ENCODE measurements at places on chromosomes 3 and 15.

GRCh38 chr15:26070095-26070532 lies 207.0 kb upstream of the ATP10A start:
- peak; percentile 5 for DNase-seq

GRCh38 chr3:156587760-156588069 lies 32.8 kb upstream of the SSR3 start:
- DNase-seq = no peak

DNA sequence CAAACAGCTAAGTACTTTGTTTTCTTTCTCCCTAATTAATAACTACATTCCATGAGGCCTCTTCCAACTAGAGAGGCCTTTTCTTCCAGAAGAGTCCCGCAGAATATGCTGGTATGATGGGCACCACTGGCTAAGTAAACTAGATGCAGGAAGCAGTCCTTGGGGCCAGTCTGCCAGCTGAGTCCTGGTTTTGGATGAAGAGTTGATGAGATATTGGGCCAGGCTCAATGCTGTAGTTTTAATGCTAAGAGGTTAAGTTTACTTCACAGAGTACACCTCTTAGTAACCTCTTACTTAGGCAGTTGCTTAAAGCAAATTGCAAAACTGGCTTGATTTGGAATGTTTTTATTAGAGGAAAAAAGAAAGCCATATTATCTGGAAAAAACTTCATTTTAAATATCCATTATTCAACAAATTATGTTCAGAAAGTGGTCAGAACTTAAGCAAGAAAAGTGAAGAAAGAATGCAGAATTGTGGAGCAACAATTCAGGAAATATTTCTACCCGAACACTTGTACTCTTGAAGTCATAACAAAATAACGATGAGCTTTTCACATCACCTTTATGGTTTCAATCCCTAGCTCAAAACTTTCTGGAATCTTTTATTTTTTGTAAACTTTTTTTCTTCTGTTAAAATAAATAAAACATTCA lies 178.4 kb upstream of the CDIN1 start:
- DNase-seq = no peak

- DNase-seq = no peak
Measured at GRCh38 chr3:147368561-147369221, 37.7 kb downstream of the ZIC4 start.

DNA sequence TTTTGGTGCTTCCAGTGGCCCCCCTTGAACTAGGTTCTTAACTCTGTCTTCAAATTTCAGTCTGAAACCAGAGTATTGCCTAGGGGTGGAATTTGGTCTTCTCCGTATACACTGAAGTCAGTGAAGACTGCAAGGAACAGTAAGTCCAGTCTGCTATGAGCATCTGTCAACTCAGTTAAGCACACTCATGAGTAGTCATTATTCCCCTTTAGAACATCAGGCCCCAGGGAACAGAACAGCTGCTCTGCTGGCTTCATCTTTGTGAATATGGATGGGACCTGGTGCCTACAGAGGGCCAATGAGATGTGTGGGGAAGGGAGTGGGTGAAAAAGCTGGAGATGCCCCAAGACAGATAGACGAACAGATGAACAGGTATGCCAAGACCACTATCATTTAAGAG lies 85.2 kb upstream of the PRR23C start:
- no peak for DNase-seq

- no peak for DNase-seq
Measured at GRCh38 chr15:63539998-63540397, 35.6 kb downstream of the USP3 start.

- peak; percentile 69 for DNase-seq
Measured at GRCh38 chr3:100865442-100865841, 127.8 kb downstream of the ABI3BP start.

DNA sequence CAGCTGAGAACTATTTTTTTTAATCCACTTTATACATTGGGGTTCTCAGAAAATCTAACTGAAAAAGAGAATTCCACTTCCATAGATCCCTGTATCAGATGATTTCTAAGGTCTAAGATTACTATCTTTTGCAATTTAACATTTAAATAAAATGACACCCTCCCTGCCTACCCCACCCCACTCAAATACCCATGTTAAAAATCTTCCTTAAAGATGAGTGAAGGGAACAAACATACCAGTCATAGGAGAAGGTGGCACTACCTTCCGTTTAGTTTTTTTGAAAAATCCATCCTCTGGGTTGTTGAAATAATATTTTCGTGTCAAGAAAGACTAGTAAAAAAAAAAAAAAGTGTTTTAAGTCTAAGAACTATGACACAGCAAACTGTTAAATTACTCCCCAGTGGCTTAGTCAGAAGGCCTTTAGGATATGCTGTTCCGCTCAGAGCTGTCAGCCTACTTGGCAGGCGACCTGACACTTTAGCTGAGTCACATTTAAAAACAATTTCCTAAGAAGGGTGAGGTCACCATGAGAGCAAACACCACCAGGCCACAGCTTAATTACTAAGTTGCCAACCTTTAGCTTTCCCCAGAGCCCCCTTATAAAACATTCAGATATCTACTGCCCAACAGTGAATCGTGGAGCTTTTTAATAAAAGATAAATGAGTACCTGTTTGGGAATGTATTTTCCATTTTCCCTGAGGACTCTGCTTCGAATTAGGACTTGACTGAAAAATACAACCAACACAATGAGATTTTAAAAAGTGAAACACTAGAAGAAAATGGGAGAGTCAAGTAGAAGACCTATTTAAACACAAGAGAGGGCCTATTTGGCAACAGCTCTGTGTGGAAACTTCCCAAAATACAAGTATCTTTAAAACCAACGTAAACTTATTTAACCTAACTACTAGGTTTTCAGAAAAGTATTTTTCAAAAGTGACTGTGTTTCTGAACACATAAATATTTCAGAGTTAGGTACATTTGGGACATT lies 9.6 kb downstream of the EMC3 start:
- peak; percentile 98 for DNase-seq

- no peak for DNase-seq
Measured at GRCh38 chr3:152945556-152945955, 110.6 kb downstream of the P2RY1 start.

GRCh38 chr15:81309647-81310450 lies 14.1 kb downstream of the STARD5 start:
- no peak for DNase-seq

GRCh38 chr15:73174171-73174570 lies 121.9 kb downstream of the NEO1 start:
- DNase-seq = no peak

DNA sequence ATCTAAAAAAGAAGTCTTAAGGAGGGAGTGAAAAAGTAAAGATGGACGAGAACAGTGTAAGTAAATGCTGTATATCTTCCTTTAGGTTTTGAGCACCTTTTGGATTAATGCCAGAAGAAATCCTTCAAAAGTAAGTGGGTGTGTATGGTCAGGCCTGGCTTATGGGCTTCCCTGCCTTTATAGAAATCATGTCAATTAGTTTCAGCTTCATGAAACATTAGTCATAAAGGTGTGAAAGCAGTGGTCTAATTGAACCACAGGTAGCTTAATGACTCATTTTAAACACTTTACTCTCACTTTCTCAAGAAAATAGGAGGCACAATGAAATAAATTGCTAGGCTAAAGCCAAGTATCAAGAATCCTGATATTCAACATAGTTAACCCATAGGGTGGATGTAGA lies 467.4 kb upstream of the DPPA4 start:
- DNase-seq = no peak

- no peak for DNase-seq
Measured at GRCh38 chr3:96478496-96478895, 335.9 kb upstream of the EPHA6 start.

DNA sequence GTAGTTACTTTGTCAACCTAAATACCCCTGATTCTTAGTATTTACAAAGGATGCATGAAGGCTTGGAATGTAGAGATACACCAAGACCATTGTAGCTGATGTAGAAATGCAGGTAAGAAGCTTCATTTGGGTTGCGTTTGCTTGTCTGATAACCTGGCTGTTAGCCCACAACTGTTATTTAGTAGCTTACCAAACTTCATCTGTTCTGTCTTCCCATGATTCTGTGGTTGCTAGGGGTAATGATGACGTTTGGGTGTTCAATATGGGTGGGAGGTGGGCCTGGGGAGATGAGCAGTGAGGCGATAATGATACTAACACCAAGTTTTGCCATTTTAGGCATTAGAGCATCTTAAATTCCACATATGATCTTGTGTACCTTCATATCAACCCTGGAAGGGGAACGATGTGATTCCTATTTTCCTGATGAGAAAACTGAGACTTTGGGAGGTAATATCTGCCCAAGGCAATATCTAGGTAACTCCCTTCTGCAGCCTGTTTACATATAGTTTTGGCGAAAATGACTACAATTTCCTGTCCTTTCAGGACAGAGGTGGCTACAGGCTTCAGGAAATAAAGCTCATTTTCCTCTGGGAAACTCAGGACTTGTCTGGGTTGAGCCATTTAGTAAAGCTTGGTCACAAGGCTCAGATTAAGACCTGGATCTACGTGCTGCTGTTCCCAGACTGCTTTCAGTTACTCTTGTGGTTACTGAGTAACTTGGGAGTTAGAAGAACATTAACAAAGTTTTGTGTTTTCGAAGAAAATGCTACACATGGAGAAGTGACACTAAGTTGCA lies 26.8 kb downstream of the FNDC3B start:
- peak; percentile 49 for DNase-seq

GRCh38 chr3:114112696-114113095 lies 56.2 kb downstream of the QTRT2 start:
- DNase-seq = peak; percentile 61

DNA sequence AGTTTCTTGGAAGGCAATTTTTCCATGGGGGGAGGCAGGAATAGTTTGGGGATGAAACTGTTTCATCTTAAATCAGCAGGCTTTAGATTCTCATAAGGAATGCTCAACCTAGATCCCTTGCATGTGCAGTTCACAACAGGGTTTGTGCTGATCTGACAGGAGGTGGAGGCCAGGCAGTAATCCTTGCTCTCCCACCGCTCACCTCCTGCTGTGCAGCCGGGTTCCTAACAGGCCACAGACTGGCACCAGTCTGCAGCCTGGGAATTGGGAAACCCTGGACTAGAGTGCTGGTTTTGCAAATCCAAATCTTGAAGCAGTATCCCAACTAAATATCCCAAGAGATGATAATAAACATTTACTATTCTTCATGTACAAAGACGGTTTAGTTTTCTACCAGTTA lies 256.3 kb upstream of the TMCO5A start:
- DNase-seq = no peak

DNA sequence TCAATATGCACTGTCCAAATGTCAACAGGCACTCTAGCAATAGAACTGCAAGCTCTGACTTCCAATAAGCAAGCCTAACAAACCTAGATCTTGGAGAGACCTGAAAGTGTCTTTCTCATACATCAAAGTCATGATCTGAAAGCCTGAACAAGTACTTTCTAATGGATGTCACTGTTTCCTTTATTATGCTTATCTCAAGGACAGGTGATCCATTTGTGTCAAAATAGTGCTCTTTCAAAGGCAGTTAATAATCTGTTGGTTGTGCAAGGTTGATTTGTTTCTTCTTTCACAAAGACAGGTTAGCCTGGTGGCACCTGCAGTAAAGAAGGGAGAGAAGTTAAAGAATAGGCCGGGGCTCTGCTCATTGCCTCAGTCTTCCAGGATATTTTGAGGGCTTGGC lies 146.8 kb downstream of the EPHB1 start:
- no peak for DNase-seq

DNA sequence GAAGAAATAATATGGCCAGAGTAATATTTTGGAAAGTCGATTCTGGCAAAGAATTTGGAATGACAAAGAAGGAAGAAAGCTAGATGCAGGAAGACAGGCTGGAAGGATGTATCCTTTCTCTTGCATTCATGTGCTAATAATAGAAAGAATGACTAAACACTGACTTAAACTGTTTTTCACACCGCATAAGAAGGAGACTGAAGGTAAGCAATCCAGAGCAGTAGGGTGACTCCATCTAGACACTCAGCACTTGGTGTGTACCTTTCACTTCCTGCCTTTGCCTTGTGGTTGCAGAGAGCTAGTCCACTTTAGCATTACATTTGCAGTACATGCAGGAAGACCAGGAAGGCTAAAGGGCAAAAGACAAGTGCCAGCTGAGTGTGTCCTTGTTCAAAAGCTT lies 234.6 kb downstream of the RBMS3 start:
- DNase-seq = peak; percentile 62

GRCh38 chr3:30112902-30113484 lies 493.4 kb upstream of the TGFBR2 start:
- DNase-seq = peak; percentile 61

GRCh38 chr3:18752273-18752934 lies 327.3 kb upstream of the SATB1 start:
- no peak for DNase-seq

GRCh38 chr15:56667517-56667916 lies 65.8 kb downstream of the ZNF280D start:
- no peak for DNase-seq

DNA sequence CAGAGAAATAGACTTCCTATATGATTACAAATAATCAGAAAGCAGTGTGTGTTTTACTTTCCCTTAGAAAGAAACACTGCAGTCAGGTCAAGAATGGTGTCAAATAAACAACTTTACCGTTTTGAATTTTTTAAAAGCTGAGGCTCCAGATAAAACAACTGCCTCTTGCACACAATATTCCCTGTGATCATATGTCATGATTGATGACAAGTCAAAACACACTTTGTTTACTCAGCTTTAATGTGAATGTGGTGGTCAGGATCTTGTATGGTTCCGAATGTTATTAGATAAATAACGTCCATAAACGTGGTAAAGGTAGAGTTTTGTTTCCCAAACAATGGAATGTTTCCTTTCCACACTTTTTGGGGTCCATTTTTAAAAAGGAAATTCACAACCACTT lies 428.4 kb upstream of the MDFIC2 start:
- DNase-seq = no peak

GRCh38 chr3:69088063-69088462 lies 3.3 kb downstream of the ARL6IP5 start:
- peak; percentile 67 for DNase-seq

DNA sequence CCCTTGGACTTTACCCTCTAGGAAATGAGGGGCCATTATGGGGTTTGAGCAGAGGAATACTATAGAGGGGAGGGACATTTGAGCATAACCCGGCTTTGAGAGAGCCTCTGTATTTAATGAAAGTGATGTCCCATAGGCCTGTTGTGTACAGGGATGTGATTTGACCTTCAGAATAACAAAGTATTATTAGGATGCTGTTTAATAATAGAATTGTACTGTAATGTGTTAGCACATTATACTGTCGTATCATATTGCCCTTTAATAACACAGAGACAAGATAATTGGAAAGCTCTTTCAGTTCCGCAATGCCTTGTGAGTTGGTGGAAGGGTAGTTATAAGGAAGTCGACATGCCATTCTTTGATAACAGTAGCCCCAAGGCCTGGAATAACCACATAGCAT lies 328.3 kb downstream of the RYR3 start:
- DNase-seq = no peak

DNA sequence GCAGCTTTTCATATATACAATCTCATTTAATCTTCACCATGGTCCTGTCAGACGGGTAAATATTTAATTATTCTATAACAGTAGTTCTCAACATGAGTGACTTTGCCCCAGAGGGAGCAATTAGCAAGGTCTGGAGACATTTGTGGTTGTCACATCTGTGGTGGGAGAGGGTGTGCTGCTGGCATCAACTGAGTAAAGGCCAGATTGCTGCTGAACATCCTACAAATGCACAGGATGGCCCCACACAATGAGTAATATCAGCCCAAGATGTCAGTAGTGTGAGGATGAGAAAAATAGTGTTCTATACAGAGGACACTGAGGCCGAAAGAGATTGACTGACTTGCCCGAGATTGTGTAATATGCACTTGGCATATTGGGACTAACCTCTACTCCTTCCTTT lies 156.0 kb downstream of the AGBL1 start:
- no peak for DNase-seq

- DNase-seq = peak; percentile 39
Measured at GRCh38 chr3:69231929-69232440, 109.6 kb upstream of the LMOD3 start.

GRCh38 chr15:61680260-61681037 lies 379.8 kb downstream of the VPS13C start:
- no peak for DNase-seq

Data from EH (cell line).